ENCODE measurements at places on chromosomes 12 and 14.

- no peak for DNase-seq
Observed at GRCh38 chr12:58570411-58570810, 349.9 kb downstream of the LRIG3 start.

- peak; percentile 7 for DNase-seq
Observed at GRCh38 chr12:40152783-40153383, 47.0 kb upstream of the SLC2A13 start.

DNA sequence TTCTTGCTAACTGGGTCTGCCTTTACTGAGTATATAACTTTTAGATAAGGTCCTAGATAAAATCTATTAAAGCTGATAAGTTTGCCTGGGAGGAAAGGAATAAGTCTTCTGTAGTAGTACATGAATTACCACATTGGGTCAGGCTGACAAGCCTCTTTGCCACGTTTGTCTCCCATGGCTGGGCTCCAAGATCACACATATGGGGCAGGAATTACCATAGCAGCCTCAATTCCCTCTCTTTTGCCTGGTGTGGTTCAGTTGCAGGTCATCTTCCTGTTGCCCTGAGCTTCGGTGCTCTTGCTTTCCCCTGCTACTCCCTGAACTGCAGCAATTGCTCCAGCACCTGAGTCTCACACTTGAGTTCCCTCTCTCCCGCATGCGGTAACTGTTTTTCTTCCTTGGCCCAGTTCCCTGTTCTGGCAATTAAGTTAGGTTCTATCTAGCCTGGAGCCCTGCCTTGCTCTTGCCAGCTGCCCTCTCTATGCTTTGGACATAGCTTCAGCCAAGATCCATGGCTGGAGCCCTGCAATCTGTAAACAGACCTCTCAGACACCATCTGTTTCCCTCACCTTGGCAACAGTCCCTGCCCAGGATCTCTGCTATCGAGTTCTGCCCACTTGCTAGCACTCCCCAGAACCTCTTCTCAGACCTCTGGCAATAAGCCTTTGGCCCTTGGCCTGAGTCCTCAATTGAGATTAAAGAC is 5.8 kb upstream of the GLT8D2 start:
- DNase-seq, result no peak

- DNase-seq, result no peak
Observed at GRCh38 chr14:55212634-55213033, 21.2 kb upstream of the DLGAP5 start.

DNA sequence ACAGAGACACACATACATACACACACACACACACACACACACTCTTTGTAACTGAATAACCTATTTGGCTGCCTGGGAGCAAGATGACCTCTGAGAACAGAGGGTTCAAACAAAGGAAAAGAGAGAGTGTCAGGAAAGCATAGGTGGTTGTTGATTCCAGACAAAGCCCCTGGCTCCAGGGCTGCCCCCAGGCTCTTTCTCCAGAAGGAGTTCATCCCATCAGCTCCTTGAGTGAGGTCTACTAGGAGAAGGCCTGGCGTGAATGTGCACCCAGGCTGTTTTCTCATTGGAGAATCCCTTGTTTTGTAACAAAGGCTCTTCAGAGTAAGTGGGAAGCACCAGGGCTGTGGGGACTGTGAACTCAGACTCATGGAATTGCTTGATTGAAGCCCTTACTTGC is 151.9 kb downstream of the EMP1 start:
- no peak for DNase-seq

GRCh38 chr12:22257100-22257499 is 77.4 kb downstream of the ST8SIA1 start:
- DNase-seq, result no peak

DNA sequence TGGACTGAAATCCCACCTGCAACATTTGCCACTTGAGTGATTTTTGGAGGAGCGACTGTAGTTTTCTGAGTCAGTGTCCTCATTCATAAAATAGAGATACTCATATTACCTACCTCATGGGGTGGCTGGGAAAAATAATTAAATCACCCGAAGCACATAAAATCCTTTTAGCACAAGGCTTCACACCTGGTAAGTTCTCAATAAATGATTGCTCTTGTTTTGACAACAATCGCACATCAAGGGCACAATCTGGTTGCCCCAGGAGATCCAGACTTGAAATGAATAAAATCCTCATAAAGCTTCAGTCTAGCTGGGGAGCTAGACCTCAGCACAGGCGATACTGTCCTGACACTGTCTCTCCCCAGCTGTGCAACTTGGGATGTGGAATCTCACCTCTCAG is 76.0 kb upstream of the CCDC60 start:
- DNase-seq, result no peak

GRCh38 chr12:54393207-54393609 is 8.7 kb upstream of the ZNF385A start:
- DNase-seq, result no peak

GRCh38 chr12:30999011-30999410 is 72.5 kb downstream of the TSPAN11 start:
- no peak for DNase-seq

- no peak for DNase-seq
Observed at GRCh38 chr12:3795066-3795465, 42.2 kb upstream of the CRACR2A start.

- DNase-seq, result peak; percentile 58
Observed at GRCh38 chr14:105537580-105538474, 11.4 kb downstream of the TMEM121 start.

GRCh38 chr14:56185992-56186391 is 67.8 kb downstream of the PELI2 start:
- DNase-seq, result no peak

DNA sequence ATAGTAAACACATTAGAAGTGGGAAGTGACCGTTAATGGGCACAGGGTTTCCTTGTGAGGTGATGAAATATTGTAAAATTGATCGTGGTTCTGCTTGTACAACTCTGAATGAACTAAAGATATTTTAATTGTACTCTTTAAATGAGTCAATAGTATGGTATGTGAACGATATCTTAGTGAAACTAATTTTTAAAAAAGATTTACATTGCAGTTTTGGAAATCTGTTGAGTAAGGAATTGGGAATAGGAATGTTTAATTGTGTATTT is 1.7 kb downstream of the ZNF410 start:
- no peak for DNase-seq

DNA sequence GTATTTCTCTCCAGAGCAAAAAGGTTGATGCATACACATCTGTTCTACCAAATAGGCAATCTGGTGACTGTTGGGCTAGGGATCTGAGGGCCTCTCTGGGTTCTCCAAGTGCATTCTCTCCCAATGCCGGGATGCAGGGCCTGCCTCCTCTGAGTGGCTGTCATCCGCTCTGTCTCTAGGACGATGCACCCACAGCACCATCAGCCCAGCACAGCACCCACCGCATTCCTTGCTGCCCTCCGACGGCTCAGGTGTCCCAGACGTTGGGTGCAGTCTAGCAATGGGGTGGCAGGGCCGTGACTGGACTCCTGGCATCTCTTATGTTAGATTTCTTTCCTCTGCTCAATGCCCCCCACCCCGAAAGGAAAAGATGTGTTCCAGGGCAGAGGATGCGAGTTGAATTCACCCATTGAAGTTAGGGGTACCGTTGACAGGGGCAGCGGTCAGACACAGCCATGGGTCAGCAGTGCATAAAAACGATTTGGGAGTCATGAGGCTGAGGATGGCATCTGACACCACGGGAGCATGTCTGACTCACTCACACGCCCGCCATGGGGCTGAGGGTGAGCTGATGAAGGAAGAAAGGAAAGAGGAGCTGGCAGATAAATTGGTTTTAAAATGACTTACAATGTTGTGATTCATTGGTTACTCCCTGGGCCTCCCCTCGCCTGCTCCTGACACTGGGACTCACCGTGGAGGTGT is 93.2 kb upstream of the C14orf180 start:
- DNase-seq, result no peak

DNA sequence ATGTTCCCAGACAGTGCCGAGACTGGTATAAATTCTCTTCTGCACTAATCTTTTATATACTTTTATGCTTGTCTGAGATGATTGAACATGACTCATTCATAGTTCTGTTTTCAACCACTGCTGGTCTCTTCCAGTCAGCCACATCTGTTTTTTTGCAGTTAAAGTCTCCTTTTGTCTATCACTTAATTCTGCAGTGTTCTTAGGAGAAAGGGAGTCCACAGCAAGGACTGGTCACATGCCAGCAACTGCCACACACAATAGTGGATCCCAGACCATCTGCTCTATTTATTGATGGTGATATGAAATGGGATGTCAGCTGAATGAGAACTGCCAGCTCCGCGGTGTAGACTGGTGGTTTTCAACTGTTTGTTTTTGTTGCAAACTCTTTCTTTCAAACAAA is 379.8 kb downstream of the MED13L start:
- DNase-seq, result no peak

- no peak for DNase-seq
Observed at GRCh38 chr12:14322403-14322802, 43.1 kb upstream of the ATF7IP start.

DNA sequence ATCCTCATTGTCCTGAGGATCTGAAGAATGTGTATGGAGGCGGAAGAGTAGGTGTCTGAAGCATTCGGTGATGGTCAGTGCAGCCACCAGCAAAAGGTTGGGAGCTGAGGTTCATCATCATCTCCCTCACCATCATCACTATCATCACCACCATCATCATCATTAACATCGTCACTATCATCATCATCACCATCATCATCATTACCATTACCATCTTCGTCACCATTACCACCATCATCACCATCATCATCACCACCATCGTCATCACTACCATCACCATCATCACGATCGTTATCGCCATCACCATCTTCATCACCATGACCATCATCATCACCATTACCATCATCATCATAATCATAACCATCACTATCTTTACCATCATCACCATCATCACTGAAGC is 90.8 kb upstream of the TMEM132D start:
- DNase-seq, result no peak

- DNase-seq, result no peak
Observed at GRCh38 chr12:66648033-66648735, 30.7 kb downstream of the GRIP1 start.

DNA sequence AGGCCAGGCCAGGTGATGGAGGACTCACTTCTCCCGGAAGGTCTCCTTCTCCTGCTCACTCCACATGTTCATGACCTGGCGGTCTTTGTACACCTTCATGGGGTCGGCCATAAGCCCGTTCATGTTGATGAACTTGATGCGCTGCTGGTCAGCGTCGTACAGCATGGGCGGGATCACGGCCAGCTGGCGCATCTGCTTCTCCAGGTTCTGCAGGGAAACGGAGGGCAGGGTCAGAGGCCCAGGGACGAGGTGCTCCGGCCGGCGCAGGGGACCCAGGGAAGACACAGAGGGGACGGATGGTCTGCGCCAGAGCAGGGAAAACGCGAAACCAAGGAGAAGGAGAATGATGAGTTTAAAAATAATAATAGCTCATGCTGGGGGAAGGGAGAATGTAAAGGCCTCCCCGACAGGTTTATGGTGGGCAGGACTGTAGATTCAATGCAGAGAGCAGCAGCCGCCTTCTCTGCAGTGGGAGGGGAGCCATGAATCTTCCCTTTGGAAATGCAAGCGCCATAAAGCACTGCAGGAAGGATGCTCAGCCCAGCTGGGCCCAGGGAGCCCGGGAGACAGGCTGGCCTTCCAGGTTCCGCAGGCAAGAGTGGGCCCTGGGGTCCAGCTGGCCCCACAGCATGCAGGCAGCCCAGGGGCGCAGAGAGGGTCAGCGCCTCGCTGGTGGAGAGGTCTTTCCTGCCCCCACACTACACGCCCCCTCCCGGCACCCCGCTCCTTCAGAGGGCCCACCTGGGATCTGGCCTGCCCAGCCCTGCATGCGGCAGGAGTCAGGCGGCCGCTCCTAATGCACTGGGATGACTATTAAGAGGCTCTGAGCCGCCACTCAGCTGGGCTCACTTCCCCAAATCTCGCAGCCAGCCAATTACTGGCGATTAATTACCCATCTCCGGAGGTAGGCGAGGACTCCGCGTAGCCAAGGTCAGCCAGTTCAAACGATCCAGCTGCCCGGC is 132.0 kb downstream of the RFLNA start:
- no peak for DNase-seq

DNA sequence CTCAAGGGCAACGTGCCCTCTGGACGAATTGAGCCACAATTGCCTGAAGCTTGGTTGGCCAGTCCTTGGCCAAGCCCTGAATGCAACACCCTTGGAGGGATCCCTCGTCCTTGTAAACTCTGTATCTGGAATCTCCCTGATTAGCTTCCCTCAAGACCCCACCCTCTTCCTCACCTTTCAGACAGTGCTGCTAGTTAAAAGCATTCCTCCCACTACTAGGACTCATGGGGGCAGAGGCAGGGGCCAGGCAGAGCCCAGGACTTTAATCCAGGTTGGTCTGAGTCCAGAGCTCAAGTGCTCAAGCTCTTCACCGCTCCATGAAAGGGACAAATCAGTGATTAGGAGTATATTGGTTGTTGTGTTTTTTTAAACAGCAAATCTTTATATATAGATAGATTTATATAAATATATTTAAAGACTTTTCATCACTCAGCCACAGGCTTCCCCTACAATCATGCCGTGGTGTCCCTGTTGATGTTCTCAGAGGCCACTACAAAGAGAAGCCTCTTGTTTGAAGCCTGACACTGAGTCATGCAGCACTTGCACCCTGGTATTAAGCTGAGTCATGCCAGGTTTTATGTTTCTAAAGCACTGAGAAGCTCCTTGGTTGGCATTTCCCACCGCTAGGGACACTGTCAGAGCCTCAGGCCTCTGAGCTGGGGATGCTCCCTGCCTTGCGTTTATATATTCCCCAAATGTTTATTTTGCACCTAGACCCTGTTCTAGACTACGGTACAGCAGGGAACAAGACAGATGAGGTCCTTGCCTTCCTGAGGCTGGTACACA is 53.8 kb upstream of the GSC start:
- DNase-seq, result no peak

GRCh38 chr14:46322076-46322475 is 329.5 kb downstream of the RPL10L start:
- DNase-seq, result no peak

- no peak for DNase-seq
Observed at GRCh38 chr12:2177003-2177402, 124.2 kb downstream of the CACNA1C start.

- no peak for DNase-seq
Observed at GRCh38 chr14:74620497-74620921, 8.5 kb upstream of the LTBP2 start.

DNA sequence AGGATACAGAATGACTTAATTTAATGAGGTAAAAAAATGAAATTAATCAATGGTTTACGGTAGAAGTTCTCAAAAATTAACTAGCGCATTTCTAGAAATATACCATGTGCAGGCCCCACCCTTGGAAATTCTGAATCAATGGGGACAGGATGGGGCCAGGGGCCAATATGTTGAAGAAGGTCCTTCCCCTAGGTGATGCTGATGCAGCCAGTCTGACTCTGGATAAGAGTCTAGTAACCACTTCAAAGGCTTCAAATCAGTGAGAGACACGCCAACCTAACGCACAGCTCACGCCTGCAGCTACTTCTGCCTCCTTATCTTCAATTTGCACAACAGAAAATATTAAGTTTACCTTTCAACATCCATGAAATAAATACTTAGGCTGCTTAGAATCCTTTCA is 14.9 kb downstream of the GIT2 start:
- no peak for DNase-seq

DNA sequence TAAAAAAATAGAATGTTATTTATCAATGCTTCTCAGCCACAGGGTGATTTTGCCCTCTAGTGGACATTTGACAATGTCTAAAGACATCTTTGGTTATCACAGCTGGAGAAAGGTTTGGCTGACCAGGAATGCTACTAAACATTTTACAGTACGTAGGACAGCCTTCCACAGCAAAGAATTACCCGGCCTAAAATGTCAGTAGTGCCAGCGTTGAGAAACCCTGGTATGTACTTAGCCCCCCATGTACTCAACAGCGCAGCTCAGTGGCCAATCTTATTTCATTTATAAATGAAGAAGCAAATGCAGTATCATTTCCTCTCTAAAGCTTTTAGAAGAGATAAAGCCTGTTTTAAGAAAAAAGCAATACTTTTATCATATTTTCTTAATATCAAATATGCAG is 5.8 kb downstream of the MARK3 start:
- DNase-seq, result no peak

- no peak for DNase-seq
Observed at GRCh38 chr14:61537563-61538463, 157.5 kb upstream of the HIF1A start.
